Vagina (tissue), 2 donors: ENCODE measurements at places on chromosomes 1 and 21.

DNA sequence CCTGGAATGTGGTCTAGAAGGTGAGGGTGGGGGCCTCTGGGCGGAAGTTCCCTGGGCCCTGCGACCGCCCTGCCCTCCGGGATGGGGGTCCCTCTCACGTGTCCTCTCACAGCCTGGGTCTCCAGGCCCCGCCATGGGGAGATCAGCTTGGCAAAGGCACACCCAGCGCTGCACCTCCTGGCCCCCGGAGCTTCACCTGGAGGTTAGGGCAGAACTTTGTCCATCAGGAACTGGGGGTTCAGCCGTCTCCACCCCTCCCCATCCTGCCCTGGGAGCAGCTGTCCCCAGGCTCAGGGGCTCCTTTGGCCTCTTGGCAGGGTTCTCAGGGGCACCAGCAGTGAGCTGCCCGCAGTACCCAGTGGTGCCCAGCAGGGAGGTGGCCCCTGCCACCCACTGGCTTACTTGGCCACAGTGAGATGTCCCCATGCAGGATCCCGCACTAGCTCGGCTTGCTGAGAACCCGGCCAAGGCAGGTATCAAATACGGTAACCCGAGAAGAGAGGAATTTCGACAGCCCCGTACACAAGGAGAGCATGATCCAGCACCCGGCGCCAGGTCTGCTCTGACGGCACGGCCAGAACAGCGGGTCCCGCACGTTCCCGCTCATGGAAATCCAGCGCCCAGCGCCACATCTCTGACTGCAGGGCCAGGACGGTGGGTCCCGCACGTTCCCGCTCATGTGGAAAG lies 36.7 kb downstream of the RRP1 start:
- no peaks in the 10 kb centered on the region for H3K4me1 ChIP-seq
- H3K4me3 ChIP-seq, result no peak overlapping the region
- H3K27ac ChIP-seq, result no peak overlapping the region
- no peaks in the 10 kb centered on the region for H3K27me3 ChIP-seq

GRCh38 chr21:33314111-33314510 lies 10.7 kb upstream of the IFNAR1 start:
- no peaks in the 10 kb centered on the region for H3K27me3 ChIP-seq
- H3K36me3 ChIP-seq, result no peaks in the 10 kb centered on the region
- no peak overlapping the region for H3K4me3 ChIP-seq
- no peak for DNase-seq
- no peaks in the 10 kb centered on the region for H3K4me1 ChIP-seq

DNA sequence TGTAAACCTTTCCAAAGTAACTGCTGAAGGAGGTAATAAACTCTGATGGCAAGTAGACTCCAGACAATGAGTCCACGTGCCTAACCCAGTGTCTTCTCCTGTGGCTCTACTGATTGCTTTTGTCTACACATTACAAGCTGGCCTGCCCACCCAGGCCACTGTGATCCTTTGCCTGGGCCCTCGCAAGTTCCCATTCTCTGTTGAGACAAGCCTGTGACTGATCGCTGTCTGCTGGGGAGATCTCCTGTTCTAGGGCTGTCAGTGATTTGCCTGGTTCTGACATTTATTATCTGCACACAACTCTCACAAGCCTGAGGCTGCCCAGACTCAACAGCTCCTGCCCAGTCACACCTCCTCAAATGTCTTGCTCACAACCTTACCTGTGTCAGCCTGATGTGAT lies 81.4 kb downstream of the CYYR1 start:
- H3K27me3 ChIP-seq, result no peaks in the 10 kb centered on the region
- no peak overlapping the region for H3K4me3 ChIP-seq
- no peaks in the 10 kb centered on the region for H3K4me1 ChIP-seq
- no peak for DNase-seq
- no peak overlapping the region for H3K27ac ChIP-seq

DNA sequence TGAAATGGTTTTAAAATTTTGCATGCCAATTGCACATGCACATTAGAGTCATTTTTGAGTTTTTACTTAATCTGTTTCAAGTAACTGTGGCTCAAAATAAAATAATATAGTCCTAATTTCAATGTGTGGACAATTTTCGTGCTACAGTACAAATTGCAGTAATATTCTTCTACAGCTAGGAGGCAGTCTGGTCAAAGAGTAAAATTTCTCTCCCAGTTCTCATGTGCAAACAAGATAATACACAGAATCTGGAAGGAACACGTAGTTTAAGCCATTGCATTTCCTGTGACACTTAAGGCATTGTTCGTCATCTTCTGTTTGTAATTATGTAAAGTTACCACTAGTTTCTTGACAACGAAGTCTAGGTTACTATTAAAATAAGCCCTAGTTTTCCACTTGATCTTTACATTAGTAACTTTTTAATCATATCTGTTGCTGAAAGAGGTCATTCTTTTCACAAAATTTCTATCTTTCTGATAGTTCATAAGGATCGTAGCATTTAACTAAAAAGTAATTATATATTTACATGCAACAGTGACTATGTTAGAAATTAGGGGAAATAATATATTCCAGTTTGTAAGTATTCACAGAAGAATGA lies 28.9 kb downstream of the ODR4 start:
- H3K27me3 ChIP-seq, result no peaks in the 10 kb centered on the region
- no peak overlapping the region for H3K4me3 ChIP-seq

DNA sequence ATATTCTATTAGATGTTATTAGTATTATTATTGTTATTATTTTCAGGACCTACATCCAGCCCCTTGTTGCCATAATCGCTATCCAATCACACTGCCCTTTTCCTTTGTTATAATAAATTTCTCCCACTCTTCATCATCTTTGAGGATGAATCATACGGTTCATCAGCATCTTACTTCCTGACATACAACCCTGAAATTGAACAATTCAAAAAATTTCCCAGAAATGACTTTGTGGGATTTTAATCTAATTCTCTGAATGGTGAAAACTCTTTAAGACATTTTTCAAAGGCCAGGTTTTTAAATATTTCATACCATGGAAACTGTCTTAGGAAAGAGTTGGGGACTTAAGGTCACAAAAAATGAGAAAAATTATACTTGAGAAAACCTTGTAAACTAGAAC lies 353.5 kb downstream of the ST6GALNAC3 start:
- H3K27ac ChIP-seq, result no peak overlapping the region
- H3K36me3 ChIP-seq, result no peaks in the 10 kb centered on the region
- H3K4me3 ChIP-seq, result no peak overlapping the region
- no peak for DNase-seq
- H3K27me3 ChIP-seq, result no peaks in the 10 kb centered on the region
- no peaks in the 10 kb centered on the region for H3K4me1 ChIP-seq

DNA sequence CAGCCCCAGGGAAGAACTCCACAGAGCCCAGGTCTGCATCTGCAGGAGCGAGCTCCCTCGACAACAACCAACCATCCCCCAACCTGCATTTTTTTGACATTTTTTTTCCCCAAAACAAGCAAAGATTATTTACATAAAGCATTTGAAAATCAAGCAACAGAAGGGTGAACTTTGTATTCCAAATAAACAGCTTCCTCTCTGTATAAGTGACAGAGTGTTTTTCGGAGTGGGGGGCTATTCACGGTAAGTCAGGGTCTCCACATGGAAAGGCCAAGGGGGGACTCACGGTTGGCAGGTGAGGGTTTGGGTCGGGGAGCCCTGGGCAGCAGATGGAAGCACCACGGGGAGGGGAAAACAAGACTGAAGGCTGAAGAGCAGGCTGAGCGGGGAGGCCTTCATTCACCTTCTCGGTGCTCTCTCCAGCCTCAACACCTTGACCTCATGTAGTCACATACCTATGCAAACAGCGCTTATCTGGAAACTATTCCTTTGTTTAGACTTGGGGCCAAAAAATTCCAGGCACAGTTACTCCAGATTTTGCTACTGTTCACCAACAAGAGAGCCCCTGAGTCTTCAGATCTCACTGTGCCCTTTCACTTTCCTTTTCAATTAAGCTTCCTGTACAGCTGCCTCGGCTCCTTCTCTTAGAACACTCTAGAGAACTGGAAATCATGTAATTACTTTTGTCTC lies 27.6 kb downstream of the C2CD2 start:
- H3K36me3 ChIP-seq, result no peaks in the 10 kb centered on the region
- peak overlapping the region; percentile 86 for H3K27ac ChIP-seq
- H3K27me3 ChIP-seq, result no peaks in the 10 kb centered on the region
- H3K4me1 ChIP-seq, result peaks cover 50% of the 10 kb centered on the region
- peak overlapping the region; percentile 34 for H3K4me3 ChIP-seq

- H3K27me3 ChIP-seq, result no peaks in the 10 kb centered on the region
- no peaks in the 10 kb centered on the region for H3K36me3 ChIP-seq
- peak overlapping the region; percentile 96 for H3K27ac ChIP-seq
- H3K4me3 ChIP-seq, result peak overlapping the region; percentile 86
- DNase-seq, result no peak
These were observed 1.2 kb downstream of the TUT4 start for GRCh38 chr1:52551507-52552235.

DNA sequence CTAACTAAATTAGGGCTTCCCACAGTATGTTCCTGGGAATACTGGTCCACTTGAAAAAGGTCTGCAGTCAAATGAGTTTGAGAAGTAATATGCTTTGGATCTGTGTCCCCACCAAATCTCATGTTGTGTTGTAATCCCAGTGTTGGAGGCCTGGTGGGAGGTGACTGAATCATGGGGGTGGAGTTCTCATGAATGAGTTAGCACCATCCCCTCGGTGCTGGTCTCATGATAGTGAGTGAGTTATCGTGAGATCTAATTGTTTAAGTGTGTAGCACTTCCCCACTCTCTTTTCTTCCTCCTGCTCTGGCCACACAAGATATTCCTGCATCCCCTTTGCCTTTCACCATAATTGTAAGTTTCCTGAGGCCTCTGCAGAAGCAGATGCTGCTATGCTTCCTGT lies 16.9 kb upstream of the DMRTB1 start:
- no peaks in the 10 kb centered on the region for H3K36me3 ChIP-seq
- no peaks in the 10 kb centered on the region for H3K27me3 ChIP-seq
- H3K4me1 ChIP-seq, result no peaks in the 10 kb centered on the region
- no peak overlapping the region for H3K27ac ChIP-seq
- DNase-seq, result no peak

DNA sequence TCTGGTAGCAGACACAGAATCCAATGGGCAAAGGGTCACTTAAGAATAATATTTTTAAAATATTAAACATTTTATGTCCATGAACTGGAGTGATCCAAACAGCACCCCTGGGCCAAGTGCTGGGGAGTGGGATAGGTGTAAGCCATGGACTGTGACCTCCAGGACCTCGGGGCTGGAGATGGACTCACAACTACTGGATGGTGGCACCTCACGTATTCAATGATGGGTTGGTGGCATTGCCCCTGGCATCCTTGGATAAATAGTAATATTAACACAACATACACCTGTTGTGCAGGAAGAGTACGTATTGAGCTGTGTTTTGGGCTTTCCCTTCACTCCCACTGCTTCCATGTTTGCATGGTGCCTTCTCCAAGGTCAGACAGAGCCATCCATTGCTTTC lies 39.3 kb upstream of the TENT5C start:
- H3K4me1 ChIP-seq, result no peaks in the 10 kb centered on the region
- H3K36me3 ChIP-seq, result no peaks in the 10 kb centered on the region
- H3K27me3 ChIP-seq, result no peaks in the 10 kb centered on the region
- no peak overlapping the region for H3K4me3 ChIP-seq
- no peak for DNase-seq

DNA sequence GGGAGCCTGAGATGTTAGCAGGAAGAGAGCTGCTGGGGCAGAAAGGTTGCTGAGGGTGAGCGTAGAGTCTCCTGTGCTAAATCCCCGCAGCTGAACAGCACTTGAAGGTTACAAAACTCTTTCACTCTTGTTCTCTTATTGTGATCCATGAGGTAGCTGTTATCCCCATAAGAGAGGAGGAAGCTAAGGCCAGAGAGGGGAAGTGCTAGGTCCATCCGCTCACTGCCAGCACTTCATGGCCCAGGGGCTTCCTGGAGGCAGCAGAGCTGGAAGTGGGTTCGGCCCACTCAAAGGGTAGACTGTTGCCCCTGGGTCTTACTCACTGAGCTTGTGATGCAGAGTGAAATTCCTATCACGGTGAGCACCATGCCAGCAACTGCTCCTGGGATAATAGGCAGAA lies 5.6 kb downstream of the TMEM234 start:
- DNase-seq, result no peak
- no peak overlapping the region for H3K4me3 ChIP-seq
- no peak overlapping the region for H3K27ac ChIP-seq
- H3K36me3 ChIP-seq, result peaks cover 22% of the 10 kb centered on the region
- H3K27me3 ChIP-seq, result no peaks in the 10 kb centered on the region

GRCh38 chr1:102837551-102837950 lies 270.8 kb downstream of the COL11A1 start:
- H3K36me3 ChIP-seq, result no peaks in the 10 kb centered on the region
- H3K4me3 ChIP-seq, result no peak overlapping the region
- H3K27ac ChIP-seq, result no peak overlapping the region
- no peak for DNase-seq
- H3K27me3 ChIP-seq, result no peaks in the 10 kb centered on the region
- H3K4me1 ChIP-seq, result no peaks in the 10 kb centered on the region

- no peak for DNase-seq
- H3K27me3 ChIP-seq, result no peaks in the 10 kb centered on the region
- H3K27ac ChIP-seq, result peak within 1 kb of the TSS; percentile 81
- peak within 1 kb of the TSS; percentile 96 for H3K4me3 ChIP-seq
These were observed at the start of gene PITHD1 for GRCh38 chr1:23777979-23778814. PITHD1 (plus strand) TSS chr1:23778418; CDS start chr1:23778516, 98 bp downstream.

GRCh38 chr1:185670187-185670627 lies 64.0 kb upstream of the HMCN1 start:
- H3K36me3 ChIP-seq, result no peaks in the 10 kb centered on the region
- no peaks in the 10 kb centered on the region for H3K27me3 ChIP-seq
- no peak for DNase-seq
- H3K4me3 ChIP-seq, result no peak overlapping the region
- H3K4me1 ChIP-seq, result no peaks in the 10 kb centered on the region

DNA sequence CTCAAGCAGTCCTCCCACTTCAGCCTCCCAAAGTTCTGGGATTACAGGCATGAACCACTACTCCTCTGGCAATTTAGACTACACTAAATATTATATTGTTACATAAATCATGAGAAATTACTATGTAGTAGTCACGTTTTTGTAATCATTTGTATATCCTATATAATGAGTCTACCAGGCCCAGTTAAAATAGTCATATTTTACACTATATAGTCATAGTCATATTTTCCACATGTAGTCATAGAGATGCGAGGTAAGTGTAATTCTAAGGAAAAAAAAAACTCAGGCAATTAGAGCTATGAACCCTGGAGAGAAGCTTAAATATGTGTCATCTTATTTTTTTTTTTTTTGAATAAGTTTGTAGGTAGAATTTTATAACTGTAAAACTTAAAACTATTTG lies 90.0 kb downstream of the FNBP1L start:
- no peaks in the 10 kb centered on the region for H3K27me3 ChIP-seq
- no peak overlapping the region for H3K4me3 ChIP-seq
- H3K4me1 ChIP-seq, result no peaks in the 10 kb centered on the region
- no peak overlapping the region for H3K27ac ChIP-seq
- peaks cover 8% of the 10 kb centered on the region for H3K36me3 ChIP-seq
- DNase-seq, result no peak

- peaks cover 49% of the 10 kb centered on the region for H3K4me1 ChIP-seq
- DNase-seq, result no peak
- no peaks in the 10 kb centered on the region for H3K36me3 ChIP-seq
- H3K27ac ChIP-seq, result peak overlapping the region; percentile 6
- no peaks in the 10 kb centered on the region for H3K27me3 ChIP-seq
These were observed 17.8 kb downstream of the IFFO2 start for GRCh38 chr1:18938707-18939070.

- no peak overlapping the region for H3K4me3 ChIP-seq
- H3K27ac ChIP-seq, result no peak overlapping the region
- no peaks in the 10 kb centered on the region for H3K4me1 ChIP-seq
- no peaks in the 10 kb centered on the region for H3K27me3 ChIP-seq
- DNase-seq, result no peak
These were observed 175.0 kb upstream of the HMCN1 start for GRCh38 chr1:185559151-185559550.

- no peaks in the 10 kb centered on the region for H3K36me3 ChIP-seq
- no peaks in the 10 kb centered on the region for H3K27me3 ChIP-seq
- no peak for DNase-seq
- H3K4me1 ChIP-seq, result peaks cover 25% of the 10 kb centered on the region
These were observed 20.7 kb upstream of the DNASE2B start for GRCh38 chr1:84377480-84378095.
